Pons (tissue), 1 donor: ENCODE measurements at places on chromosomes 7 and 10.

DNA sequence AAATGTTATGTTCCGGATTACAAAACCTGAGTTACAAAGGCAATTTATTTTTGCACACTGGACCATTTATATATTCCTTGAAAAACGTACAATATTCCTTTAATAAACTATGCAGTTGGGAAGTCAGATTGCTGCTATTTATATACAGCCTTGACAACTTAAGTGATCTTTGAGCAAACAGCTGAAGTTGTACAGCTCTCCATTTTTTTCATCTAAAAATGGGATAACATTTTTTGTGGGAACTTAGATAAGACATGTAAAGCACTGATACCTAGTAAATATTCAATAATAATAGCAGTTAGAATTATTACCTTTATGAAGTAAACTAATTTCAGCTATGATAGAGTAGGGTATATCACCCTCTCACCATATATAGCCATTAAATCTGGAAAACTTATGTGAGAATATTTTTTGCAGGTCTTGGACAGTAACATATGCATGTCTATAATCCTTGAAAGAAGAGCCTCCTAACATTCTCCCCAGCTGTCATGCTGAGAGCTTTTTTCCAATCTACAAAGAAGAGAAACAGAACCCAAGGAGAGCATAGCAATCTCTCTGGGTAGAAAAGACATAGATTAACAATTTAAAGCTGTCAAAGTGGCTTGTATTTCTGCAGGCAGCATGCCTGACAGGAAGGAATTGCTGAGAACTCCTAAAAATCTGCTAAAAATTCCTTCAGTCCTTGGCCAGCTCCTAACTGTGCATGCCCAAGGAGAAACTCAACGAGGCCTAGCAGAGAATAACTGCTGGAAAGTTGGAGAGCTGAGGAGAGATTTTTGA, 326.0 kb downstream of the CRPPA start:
- no peak for DNase-seq

GRCh38 chr7:85669225-85669624, 482.4 kb upstream of the SEMA3D start:
- no peak for DNase-seq

- no peak for DNase-seq
Measured at GRCh38 chr7:9958486-9958885, 1015.2 kb upstream of the PHF14 start.

- DNase-seq, result no peak
Measured at GRCh38 chr10:47401874-47402640, 18.0 kb upstream of the ZNF488 start.

GRCh38 chr7:47401611-47402570, 180.0 kb downstream of the TNS3 start:
- no peak for DNase-seq

DNA sequence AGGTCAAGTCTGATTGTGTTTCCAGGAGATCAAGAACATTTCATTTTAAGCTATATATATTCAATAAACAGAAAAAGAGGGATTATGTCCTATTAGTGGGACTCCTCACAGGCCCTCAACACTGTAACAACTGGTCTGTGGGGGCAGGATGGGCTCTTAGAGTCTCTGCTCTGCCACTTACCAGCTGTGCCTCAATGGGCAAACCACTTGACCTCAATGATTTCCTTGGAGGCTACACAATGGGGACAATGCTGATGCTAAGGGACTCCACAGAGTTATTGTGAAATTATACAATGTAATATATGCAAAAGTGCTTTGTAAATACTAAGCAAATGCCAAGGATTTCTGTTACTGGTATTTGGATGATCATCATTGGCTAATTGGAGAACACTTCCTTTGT, 33.2 kb upstream of the MXI1 start:
- no peak for DNase-seq

- DNase-seq, result no peak
Measured at GRCh38 chr7:88509341-88509740, 202.6 kb upstream of the STEAP4 start.

DNA sequence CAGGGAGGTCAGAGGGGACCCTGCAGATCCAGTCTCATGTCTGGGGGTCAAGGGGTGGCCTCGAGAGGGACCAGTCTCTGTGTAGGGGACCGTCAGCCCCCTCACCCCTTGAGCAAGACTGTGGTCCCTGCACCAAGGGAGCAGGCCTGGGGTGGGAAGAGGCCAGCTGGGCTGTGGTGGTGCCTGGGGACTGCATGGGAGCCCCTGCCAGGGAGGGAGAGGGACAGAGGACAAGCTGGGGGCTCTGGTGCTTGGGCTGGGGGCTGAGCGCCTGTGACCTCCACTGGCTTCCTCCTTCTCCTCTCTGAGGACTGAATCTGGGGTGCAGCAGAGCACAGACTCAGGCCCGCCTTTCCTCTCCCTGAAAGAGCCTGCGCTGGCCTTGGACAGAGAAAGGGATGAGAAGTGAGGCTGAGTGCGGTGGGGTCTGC, 771 bp upstream of the PILRB start:
- no peak for DNase-seq

- no peak for DNase-seq
Measured at GRCh38 chr7:12851142-12851541, 163.7 kb downstream of the ARL4A start.

DNA sequence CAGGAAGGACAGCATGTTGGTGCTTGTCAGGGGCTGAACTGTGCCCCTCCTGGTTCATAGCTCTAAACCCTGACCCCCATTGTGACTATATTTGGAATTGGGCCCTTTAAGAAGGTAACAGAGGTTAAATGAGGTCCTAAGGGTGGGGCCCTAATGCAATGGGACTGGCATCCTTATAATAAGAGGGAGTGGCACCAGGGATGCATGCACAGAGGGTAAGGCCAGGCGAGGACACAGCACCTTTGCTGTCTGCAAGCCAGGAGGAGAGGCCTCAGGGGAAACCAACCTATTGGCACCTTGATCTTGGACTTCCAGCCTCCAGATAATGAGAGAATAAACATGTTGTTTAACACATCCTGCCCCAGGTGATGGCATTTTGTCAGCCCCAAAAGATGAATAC, 61.3 kb upstream of the EBF3 start:
- DNase-seq, result no peak

DNA sequence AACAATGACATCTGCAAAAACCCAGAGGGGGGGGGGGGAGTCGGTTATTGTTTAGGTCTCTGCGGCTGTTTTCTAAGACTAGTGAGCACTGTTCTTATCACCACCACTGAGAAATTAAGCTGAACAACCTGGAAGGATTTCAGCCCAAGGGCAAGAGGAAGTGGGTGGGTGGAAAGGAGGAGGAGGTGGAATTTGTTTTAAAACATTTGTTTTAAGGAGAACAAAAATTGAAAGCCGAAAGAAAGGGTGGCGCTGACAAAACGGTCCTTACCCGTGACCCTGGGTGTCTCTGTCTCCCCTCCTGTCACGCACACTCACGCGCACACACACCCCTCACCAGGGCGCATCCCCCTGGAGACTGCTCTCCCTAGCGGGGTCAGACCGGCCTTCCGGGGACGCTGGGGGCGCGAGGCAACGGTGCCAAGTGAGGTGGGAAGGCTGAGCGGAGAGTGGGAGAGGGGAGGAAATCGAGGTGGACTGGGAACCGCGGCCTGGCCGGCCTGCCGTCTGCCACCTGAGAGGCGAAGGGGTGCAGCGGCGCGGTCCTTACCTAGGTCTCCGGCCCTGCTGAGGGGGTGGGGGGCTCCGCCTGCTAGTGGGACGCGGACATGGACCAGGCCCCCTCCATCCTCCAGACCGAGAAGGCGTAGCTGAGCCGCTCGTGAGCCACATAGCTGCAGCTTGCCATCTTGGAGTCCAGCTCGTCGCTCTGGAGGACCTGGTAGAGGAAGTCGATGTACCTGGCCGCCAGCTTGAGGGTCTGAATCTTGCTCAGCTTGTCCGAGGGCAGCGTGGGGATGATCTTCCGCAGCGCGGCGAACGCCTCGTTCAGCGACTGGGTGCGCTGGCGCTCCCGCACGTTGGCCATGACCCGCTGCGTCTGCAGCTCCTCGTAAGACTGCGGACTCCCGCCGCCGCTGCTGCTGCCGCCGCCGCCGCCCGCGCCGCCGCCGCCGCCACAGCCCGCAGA, 1.0 kb downstream of the TWIST1 start:
- DNase-seq, result no peak

DNA sequence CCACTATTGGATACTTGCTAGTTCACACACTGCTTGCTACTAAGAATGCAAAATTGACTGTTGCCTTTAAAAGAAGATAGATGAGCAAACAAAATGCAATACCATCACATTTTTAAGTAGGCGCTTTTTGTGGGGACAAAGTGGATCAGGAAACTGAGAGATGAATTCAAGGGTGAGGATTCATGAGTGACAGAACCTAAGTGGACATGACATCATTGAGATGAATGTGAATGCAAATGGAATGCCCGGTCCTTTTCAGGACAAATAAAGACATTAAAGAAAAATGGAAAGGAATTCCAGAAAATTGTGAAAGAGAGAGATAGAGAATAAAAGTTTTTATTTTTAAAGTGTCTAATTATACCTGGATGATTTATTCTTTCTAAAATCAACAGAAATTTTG, 106.3 kb upstream of the AKR1E2 start:
- no peak for DNase-seq

GRCh38 chr7:115869801-115870200, 160.8 kb downstream of the TFEC start:
- DNase-seq, result no peak

- no peak for DNase-seq
Measured at GRCh38 chr10:114577133-114577532, 80.9 kb downstream of the ABLIM1 start.

GRCh38 chr7:74443543-74444247, 10.0 kb upstream of the GTF2IRD1 start:
- DNase-seq, result no peak

DNA sequence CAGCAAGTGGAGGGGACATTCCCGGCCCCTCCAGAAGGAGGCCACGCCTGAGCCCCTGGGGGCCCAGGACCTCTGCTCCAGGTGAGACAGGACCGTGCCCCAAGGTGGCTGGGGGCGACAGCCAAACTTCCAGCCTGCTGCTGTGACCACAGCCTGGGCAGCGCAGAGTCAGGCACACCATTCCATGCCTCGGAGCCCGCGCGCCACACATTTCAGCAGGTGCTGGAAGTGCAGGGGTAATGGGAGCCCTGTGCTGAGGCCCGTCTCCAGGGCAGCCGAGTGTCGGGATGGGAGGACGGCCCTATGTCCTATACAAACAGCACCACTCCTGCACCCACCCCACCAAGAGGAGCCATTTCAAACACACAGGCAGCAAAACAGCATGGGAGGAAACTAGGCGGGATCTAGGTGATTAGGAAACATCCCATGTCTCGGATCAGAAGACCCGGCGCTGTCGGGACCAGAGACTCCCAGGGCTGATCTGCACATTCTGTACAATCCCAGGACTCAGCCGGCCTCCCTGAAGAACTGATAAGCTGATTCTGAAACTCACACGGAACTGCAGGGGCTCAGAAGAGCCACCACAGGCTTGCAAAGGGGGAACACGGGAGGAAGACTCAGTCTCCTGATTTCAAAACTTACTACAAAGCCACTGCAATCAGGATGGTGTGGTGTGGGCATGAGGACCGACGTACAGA, 272.3 kb downstream of the ELFN1 start:
- no peak for DNase-seq

DNA sequence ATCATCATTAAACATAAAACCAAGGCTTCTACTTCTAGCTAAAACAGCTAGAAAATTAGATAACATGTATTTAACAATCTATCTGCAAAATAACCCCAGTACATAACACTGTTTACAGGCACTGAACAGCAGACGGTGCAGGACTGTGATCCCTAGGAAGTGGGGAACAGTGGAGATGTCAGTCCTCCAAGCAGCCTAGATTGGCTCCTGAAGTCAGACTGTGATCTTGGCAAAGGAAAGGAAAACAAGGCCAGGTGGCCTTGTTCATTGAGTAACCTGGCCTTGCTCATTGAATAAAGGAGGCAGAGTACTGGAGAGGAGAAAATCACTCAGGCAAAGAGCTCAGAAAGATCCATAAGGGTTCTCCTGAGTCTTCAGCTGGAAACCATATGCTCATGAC, 77.7 kb upstream of the DIP2C start:
- no peak for DNase-seq

GRCh38 chr10:111233439-111233838, 156.6 kb downstream of the ADRA2A start:
- DNase-seq, result no peak

DNA sequence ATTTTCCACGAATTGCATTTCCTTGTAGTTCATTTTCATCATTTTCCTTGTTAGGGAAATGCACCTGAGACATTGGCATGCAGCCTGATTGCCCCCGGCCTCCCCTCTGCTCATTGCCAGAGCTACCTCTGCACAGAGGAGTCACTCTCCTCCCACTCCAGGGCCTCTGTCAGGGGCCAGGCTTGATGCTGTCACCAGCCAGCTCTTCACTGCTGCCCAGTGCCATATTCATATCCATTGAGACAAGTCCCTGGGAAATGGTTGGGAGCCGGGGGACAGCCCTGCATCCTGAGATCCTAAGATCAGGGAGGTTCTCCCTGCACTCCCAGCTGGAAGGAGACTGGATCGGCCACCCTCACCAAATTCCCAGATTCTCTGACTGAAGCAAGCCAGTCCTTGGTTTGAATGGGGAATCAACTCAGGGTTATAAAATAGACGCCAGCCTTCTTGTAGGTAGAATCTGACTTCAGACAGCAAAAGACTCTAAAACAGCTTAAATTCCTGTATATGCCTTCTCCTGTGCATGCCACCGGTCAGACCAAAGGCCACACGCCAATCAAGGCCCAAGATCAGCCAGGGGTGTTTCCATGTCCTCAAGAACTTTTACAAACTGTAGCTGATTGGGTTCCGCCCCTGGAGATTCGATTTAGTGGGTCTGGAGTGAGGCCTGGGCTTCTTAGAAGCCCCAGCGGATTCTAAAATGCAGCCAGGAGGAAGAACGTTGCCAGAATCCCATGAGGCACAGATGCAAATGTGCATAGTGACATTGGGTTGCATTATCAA, 86.5 kb downstream of the PARP12 start:
- no peak for DNase-seq

GRCh38 chr10:33734393-33735155, 400.1 kb upstream of the NRP1 start:
- no peak for DNase-seq

DNA sequence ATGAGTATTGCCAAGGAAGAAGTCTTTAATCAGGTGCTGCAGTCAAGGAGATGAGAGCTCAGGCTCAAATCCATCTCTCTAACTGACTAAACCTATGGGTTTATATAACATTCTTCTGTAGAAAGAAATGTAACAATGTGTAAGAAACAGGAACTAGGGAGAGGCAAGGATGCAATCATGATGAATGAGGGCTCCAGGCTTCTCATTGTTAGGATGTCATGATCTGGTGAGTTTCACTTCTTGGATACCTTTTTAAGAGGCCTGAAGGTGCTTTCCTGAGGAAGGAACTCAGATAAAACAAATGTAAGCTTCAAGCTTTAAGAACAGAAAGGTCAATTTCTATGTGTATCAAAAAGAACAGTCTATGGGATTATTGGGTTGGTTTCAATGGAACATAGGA, 30.8 kb upstream of the SCIN start:
- no peak for DNase-seq

GRCh38 chr7:137882261-137882668, 35.5 kb upstream of the DGKI start:
- peak; percentile 26 for DNase-seq
